ENCODE measurements at places on chromosomes 3 and 15.

DNA sequence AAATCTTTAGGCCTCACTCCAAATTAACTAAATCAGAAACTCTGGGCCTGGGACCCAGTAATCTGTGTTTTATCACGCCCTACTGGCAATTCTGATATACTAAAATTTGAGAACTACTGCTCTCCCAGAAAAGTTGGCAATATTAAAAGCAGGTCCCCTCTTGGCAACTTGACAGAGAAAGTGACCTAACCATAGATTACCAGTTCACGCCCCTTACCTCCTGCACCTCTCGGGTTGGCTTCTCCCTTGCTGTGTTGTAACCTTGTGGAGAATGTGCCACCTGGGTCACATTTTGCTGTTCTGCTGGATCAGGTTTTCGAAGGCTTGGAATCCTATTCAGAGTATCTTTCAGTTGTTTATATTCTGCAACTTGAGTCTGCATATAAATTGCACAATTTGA, 59.1 kb downstream of the GOLIM4 start:
- no peak for DNase-seq

DNA sequence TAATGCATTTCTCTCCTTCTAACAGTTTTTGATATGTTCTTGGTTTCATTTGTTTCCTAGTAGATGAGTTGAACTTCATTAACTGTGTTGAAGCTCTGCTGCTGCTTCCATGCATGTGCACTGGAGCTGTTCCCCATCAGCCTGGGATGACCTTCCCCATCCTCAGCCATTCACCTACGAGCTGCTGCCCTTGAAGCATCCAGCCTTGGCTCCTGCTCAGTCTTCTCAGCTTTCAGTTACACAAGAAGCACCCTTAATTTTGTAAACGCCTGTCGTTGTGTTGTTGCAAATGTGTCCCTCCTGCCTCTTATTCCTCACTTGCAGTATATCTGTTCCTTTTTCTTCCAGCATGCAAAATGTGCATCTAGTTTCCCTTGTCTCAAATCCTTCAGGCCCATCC, 8.5 kb upstream of the ZXDC start:
- no peak for DNase-seq

DNA sequence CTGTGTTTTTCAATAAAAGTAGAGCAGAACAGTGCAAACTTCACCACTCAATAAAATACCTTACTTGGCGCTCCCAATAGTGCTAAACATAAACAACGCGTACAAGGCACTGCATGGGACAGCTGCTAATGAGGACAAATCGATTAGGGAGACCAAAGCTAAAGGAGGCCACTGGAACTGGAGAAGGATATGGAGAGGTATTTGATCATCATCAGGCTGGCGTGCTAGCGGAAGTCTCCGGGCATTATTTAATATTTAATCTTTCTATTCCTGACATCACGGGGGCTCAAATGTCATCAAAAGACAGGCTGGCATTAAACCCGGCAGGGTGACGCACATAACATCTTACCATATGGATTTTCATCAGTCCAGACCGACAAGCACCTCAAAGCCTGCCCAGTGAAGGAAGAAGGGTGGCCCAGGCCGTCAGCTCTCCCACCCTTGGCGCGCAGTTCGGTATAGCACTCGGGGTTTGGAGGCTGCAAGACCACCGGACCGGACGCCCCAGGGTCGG, 604 bp downstream of the CCPG1 start:
- peak; percentile 69 for DNase-seq

- no peak for DNase-seq
These were observed 263.8 kb upstream of the ATP10A start for GRCh38 chr15:26126819-26127387.

GRCh38 chr15:99495430-99496301, 70.1 kb upstream of the MEF2A start:
- DNase-seq = no peak

- no peak for DNase-seq
These were observed 364 bp upstream of the CADPS start for GRCh38 chr3:62875558-62876002.

- DNase-seq = no peak
These were observed 1.5 kb upstream of the NCKIPSD start for GRCh38 chr3:48687220-48687678.

- no peak for DNase-seq
These were observed 20.6 kb downstream of the ABTB1 start for GRCh38 chr3:127693336-127693843.

- DNase-seq = no peak
These were observed 283.1 kb upstream of the LRRFIP2 start for GRCh38 chr3:37457378-37458065.

- DNase-seq = peak; percentile 87
These were observed 196.6 kb downstream of the GAP43 start for GRCh38 chr3:115819785-115820384.

GRCh38 chr15:77527164-77527778, 105.4 kb downstream of the LINGO1 start:
- DNase-seq = no peak

DNA sequence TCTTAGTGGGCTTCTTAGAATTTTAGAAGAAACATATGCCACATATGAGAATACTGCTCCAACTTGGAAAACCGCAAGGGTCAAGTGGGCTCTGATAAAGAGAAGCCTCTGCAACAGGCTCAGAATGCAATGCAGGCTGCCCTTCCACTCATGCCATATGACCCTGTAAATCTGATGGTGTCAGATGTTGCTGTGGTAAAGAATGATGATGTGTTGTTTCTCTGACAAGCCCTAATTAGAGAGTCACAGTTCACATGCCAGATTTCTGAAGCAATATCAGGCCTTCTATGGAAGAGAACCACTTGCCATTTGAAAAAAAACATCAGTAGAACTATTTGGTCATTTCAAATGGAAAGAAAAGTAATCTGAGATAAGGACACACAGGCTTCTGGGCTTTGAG, 749.6 kb downstream of the AGBL1 start:
- DNase-seq = no peak

- no peak for DNase-seq
These were observed 5.0 kb downstream of the RARB start for GRCh38 chr3:25433106-25433505.

GRCh38 chr3:113255100-113255853, 43.9 kb downstream of the BOC start:
- DNase-seq = peak; percentile 30

Data from SK-MEL-5 (cell line).